SJSA1 (cell line): ENCODE measurements at places on chromosomes 5 and 9. TPM values are rescaled to one million over a fixed set of nuclear protein-coding genes. Genes with fewer than 3 reads are reported as not detected.

Gene SEMA5A
- 9.1 and 15.9 TPM in 2 replicates for total RNA-seq

Gene ANKRD18B
- total RNA-seq = not detected in 2 replicates

Gene LVRN
- 0.74 TPM in 1 of 2 replicates, not detected in the other for total RNA-seq

Gene CMBL
- 1.4 TPM in 1 of 2 replicates, not detected in the other for total RNA-seq

Gene TLN1
- total RNA-seq = 137 and 213 TPM in 2 replicates

Gene FAM221B
- not detected in 2 replicates for total RNA-seq

Gene DOK3
- total RNA-seq = 1.8 and 4.2 TPM in 2 replicates

Gene ZNF366
- not detected in 2 replicates for total RNA-seq

Gene KIF4B
- total RNA-seq = not detected in 2 replicates

Gene MEGF10
- total RNA-seq = 0.03 and 0.09 TPM in 2 replicates

Gene EMB
- not detected in 2 replicates for total RNA-seq

Gene MARCOL
- not detected in 2 replicates for total RNA-seq

Gene RNF183
- not detected in 2 replicates for total RNA-seq

- no peak for DNase-seq
Measured at GRCh38 chr5:71632168-71632567, 45.0 kb downstream of the MCCC2 start.

DNA sequence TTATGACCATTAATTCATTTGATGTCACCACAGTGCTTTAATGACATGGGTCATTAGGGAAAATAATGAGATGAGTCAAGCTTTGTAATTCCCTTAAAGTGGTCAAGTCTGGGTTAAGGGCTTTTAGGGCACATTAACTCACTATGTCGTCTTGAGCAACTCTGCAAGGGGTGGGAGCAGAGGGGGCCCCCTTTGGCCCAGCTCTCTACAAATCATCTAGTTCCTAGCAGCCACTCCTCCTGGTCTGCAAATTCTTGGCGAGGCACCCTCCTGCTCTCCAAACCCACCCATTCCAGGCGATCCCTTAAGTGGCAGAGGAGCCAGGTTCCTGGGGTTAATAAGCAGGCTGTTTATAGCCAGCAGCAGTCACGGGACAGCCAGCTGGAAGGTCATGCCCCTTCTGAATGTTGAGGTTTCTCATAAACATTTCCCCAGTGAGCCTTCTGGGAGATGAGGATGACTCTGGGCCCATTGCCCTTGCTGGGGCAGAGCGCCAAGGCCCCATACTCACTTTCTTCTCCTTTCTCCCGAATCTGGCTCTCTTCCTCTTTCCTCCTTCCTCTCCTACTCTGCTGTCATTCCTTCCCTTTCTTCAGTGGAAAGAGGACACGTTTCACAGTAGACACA lies 14.3 kb upstream of the GPX3 start:
- no peak for DNase-seq

DNA sequence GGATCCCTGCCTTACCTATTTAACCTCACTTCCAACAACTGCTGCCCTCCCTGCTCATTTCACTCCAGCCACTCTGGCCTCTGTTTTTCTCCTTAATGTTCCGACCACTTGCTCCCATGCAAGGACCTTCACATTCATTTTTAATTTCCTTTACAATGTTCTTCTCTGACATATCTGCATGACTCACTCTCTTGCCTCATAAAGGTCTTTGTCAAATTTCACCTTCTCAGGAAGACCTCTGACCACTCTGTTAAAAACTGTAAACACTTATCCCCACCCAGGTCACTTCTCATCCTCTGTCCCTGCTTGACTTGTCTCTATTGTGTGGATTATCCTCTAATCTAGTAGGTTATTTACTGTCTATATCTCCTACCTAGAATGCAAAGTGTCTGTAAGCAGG lies 751.2 kb downstream of the BRINP1 start:
- no peak for DNase-seq

GRCh38 chr5:65198456-65199120 lies 283.1 kb downstream of the ADAMTS6 start:
- peak; percentile 94 for DNase-seq

GRCh38 chr5:130316971-130317680 lies 412.9 kb downstream of the CHSY3 start:
- no peak for DNase-seq

DNA sequence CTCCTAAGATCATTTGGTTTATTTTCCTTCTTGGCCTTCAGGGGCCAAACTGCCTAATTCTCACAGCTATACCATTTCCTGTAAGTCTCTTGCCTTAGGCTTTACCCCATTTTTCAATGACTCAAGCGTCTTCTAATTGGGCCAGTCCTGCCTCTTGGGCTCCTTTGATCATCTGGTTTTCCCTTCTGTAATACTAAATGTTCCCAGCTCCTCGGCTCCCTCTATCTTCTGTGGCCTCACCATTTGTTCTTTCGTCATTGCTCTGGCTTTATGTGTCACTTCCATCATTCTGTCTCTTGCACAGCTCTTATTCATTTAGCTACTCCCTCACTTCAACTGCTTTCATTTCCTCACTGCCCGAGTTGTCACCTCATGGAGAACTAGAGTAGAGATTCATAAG lies 14.5 kb upstream of the SPINK7 start:
- DNase-seq = no peak

DNA sequence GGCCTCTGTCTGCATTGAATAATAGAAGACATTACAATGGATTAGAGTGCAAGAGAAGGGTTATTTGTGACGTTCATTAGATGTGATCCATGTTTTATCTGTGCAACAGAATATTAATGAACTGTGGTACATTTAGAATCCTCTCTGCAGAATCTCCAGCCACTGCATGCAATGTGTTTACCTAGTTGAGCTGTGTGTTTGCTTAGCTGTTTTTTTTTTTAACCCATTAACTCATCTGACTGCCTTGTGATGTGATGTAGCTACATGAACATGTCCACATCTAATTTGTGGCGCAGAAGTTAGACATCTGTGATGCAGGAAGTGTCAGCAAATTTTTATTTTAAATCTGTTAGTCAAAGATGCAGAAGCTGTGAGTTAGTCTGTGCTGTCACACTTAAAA lies 236.9 kb downstream of the CD180 start:
- no peak for DNase-seq

DNA sequence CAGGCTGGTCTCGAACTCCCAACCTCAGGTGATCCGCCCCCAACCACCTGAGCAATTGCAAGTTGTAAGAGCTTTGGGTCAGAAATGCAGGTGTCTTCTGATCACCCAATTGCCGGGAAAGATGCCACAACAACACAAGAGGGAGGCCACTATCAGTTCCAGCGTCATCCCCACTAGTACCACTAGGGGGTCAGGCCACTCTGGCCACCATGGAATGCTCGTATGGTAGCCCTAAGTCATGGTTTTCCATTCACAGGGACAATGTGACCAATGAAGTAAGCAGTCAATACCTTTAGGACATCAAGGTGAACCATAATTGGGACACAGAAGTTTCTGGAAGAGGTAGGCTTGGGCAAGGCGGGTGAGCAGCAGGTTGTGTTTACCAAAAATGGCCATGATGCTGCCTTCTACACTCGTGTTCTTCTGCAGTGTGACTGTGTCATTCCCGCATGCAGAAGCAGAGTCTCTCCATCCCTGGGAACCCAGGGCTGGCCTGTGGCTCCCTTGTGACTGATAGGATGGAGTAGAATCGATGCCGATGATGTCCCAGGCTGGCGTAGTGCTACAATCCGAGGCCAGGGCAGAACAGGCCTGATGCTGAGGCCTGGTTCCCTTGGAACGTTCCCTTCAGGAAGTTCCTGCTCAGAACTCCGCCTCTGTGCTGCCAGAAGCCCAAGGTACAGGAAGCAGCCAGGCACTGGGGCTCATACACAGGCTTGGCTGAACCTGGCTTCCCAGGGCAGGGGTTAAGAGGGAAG lies 42.2 kb upstream of the ANKRD33B start:
- no peak for DNase-seq

GRCh38 chr5:109654455-109654854 lies 35.3 kb upstream of the MAN2A1 start:
- peak; percentile 79 for DNase-seq

GRCh38 chr9:83570359-83570758 lies 32.2 kb upstream of the FRMD3 start:
- no peak for DNase-seq

DNA sequence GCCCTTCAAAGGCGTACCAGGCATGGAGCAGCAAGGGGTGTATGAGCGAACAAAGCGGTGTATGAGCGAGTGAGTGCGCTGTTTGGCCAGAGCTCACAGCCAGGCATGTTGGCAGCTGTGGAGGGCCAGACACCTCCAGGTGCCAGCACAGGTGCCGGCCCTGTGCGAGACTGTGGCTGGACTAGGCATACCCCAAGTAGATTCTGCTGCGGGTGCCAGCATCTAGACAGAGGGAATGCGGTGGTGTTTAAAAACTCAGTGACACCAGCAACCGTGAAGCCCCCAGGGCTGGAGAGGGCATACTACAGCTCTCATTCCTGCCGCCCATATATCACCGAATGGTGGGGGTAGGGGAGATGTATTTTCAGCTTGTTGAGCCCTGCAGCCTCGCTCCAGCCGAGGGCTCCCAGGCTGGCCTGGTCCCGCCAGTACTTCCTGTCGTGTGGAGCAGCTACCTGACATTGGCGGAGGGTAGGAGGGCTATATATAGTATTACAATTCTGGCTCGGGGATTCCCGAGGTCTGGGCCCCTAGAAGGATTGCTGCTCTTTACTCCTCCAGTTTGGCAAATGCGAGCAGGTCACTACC lies 1829.6 kb upstream of the NUDT12 start:
- no peak for DNase-seq

- DNase-seq = no peak
Measured at GRCh38 chr9:113356686-113357292, 7.4 kb downstream of the BSPRY start.

- no peak for DNase-seq
Measured at GRCh38 chr5:69084195-69084594, 9.6 kb upstream of the SLC30A5 start.

DNA sequence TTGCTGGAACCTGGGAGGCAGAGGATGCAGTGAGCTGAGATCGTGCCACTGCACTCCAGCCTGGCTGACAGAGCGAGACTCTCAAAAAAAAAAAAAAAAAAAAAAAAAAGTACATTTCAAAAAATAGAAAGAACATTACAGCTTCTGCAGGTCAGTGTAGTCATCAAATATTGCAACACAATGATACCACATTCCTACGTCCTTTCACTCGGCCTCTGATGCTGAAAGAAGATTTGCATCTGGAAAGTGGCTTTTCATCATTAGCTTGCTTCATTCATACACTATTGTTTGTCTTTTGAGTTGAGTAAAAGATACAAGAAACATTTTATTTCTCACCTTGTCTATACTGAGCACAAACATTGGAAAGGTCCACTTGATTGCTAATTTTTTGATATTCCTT lies 59.6 kb upstream of the CPLANE1 start:
- no peak for DNase-seq

- no peak for DNase-seq
Measured at GRCh38 chr5:14266171-14266570, 123.0 kb downstream of the TRIO start.

GRCh38 chr5:157106630-157107461 lies 2.0 kb downstream of the HAVCR2 start:
- DNase-seq = peak; percentile 18

DNA sequence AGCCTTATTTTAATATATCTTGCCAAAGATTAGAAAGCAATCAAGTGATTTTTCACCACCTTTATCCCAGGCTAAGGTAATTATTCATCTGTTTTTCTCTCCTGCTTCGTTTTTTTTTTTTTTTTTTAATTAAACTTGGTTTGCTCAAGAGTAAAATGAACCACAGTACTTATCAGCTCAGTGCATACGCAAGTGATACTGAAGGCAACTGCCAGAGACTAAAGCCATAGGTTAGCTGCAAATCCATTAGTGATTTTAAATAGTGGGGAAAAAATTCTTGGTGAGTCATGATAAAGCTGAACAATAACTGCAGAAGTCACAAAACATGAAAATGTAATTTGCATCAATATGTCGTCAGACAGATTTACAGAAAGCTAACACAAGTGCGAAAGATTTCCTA lies 829.1 kb downstream of the PTPRD start:
- no peak for DNase-seq

DNA sequence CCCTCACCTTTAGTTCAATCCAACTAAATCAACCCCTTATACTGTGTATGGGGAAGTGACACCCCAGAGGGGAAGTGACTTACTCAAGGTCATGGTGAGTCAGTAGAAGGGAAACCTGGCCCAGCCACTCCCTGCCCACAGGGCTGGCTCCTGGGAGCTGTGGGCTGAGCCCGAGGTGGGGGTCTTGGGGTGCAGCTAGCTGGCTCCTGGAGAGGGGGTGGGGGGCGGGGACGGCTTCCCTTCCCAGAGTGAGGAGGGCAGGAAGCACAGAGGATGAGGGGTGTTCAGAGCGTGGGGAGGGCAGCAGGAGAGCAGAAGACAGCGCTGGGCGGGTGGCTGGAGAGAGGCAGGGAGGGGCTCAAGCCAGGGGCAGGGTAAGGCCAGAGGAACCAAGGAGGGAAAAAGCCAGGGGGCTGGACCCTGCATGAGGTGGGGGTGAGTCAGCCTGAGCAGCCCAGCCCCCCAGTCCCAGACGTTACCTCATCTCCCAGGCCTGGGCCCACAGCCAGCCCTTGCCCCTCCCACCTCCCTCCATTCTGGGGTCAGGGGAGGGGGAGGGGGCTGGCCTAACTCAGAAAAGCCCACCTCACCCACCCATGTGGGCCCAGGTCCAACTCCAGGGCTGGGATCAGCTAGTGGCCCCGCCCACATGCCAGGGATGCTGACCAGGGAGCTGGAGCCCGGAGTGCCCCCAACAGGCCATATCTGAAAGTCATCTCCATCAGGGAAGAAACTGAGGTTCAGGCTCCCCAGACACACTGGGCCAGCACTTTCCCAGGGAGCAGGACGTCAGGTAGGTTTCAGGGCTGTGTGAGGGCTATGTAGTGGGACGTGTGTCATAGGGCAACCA lies 2.8 kb downstream of the PDLIM7 start:
- peak; percentile 96 for DNase-seq

GRCh38 chr5:35789732-35790456 lies 66.8 kb upstream of the IL7R start:
- DNase-seq = no peak

GRCh38 chr9:88378317-88378716 lies 9.9 kb upstream of the SPIN1 start:
- DNase-seq = no peak

DNA sequence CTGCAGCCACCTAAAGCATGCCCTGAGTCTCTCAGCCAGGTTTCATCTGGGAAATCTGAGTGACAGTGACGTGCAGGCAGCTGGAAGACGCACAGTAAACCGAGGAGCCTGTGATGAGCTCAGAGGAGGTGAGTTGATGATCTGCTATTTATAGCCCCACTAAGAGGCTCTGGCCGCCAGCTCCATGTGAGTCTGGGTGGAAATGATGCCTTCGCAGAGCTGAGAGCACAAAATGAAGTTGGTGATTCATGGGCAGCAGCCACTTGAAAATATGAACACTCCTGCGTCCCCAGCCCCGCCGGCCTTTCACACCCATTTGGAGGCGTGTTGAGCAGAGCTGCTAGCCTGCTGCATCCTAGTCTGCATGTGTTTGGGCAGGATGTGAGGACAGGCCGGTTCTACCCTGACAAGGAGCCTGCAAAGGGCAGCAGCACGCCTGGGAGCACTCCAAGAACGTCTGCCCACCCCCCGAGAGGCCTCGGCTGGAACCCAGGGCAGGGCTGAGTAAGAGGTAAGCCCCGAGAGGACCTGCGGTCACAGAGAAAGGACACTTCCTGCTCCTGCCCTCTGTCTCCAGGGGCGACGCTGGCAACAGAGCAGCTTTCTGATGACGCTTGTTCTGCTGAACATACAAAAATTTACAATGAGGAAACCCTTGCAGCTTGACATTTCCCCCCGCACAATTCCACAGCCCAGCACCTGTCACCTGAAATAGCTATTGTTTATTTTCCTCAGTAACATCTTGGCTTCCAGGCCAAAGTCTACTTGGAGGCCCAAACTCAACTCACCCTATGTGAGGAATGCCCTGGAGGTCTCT lies 25.1 kb upstream of the CDKN2AIPNL start:
- DNase-seq = peak; percentile 84
